Naive thymus-derived CD8-positive, alpha-beta T cell (primary cell): ENCODE measurements at places on chromosomes 3 and 15. TPM values are rescaled to one million over a fixed set of nuclear protein-coding genes. Genes with fewer than 3 reads are reported as not detected.
A peak's percentile ranks its signal among the peaks of the same experiment; 100 is the strongest.

DNA sequence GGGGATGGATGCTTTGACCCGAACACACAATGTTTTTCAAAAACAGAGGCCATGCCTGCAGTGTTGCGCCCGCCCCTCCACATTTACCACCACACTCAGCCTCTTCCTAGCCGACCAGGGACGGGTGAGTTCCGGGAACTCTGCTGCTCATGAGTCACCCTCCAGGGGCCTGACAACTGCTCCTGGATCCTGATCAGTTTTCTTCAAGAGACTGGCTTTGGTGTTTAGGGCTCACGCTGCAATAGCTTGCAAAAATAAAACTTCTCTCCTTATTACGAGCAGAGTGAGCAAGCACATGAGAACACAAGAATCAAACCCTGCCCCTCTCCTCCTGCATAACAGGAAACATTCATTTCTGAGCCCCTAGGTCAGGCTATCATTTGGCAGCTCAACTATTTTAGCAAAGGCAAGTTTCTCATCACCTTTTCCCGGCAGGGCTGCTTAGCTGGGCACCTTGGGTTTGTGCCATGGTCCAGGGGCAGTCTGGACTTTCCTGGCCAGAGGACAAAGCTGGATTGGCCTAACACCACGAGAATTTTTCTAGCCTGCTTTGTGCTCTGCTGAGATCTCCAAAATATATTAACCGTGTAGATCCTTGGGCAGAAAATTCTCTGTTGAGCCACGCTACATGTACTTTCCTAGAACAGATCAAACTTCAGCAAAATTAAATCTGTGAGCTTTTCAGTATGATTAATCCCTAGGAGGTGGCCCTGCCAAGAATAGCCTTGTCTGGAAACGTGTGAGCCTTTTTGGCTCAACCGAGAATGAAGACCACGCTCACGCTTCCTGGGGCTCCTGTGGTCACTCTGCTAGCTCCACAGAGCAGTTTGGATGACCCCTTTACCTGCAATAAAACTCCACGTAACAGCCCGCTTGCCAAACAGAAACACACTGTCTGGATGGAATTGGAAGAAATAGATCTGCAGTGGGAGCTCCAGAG lies 52.7 kb upstream of the SPATA12 start:
- peak overlapping the region; percentile 5 for H3K4me3 ChIP-seq
- H3K27me3 ChIP-seq, result no peaks in the 10 kb centered on the region
- H3K4me1 ChIP-seq, result peaks cover 6% of the 10 kb centered on the region
- no peaks in the 10 kb centered on the region for H3K36me3 ChIP-seq
- DNase-seq, result no peak

DNA sequence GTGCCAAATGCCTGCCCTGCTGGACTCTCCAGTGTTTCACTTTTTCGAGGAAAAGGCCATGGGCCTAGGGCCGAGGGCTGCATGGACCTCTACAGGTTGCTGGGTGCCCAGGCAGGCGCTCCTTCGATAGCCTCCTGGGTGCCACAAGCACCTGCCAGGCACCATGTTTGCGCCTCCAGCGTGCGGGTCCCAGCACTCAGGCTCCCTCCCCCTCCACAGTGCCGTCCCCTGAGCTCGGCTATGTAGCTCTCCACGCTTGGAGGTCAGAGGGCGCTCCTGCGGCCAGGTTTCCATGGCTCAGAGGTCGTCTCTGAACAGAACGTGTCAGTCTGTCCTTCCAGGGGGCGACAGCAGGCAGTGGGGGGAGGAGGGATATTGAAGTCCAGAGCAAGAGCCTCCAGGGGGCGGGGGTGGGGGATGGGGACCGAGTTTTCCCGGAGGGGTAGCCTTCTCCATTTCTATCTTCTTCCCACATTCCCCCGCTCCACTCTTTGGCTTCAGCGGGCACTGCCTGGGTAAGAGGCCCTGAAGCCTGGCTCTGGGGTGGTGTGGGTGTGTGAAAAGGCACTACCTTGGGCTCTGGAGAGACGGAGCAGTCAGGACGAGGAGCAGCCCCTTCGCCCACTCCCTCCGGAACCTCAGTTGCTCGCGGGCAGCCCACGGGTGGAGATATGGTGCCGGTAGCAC lies 3.6 kb downstream of the ONECUT1 start:
- no peak overlapping the region for H3K4me3 ChIP-seq
- H3K27me3 ChIP-seq, result peaks cover 59% of the 10 kb centered on the region
- peaks cover 39% of the 10 kb centered on the region for H3K4me1 ChIP-seq
- DNase-seq, result no peak
- no peaks in the 10 kb centered on the region for H3K36me3 ChIP-seq

- DNase-seq, result peak; percentile 75
- H3K27me3 ChIP-seq, result no peaks in the 10 kb centered on the region
- H3K36me3 ChIP-seq, result peaks cover 14% of the 10 kb centered on the region
- peak overlapping the region; percentile 95 for H3K27ac ChIP-seq
Observed at GRCh38 chr3:71723452-71724170, 1.6 kb downstream of the EIF4E3 start.

DNA sequence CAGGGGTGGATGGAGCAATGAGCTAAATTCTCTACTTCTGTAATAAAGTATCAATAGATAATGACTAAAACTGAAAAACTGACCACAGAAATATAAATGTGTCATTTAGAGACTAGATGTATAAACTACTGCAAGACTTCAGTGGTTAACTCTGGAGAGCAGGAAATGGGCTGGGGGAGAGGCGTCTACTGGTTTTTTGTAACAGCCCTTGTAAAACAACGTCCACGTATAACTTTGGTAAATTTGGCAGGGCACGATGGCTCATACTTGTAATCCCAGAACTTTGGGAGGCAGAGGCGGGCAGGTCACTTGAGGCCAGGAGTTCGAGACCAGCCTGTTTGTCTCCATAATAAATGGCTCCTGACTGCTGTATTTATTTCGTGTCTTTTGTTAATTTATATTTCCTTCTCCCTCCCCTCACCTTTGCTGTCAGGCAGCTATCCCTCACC lies 12.5 kb downstream of the RAB27A start:
- peak overlapping the region; percentile 95 for H3K27ac ChIP-seq
- H3K27me3 ChIP-seq, result no peaks in the 10 kb centered on the region
- peak; percentile 45 for DNase-seq
- H3K36me3 ChIP-seq, result peaks cover 2% of the 10 kb centered on the region
- peak overlapping the region; percentile 77 for H3K4me3 ChIP-seq

Gene KIF7
- total RNA-seq, result 0.10 TPM

Gene RFT1
- 24.1 TPM for total RNA-seq
